ENCODE measurements at places on chromosomes 12 and 14. TPM values are rescaled to one million over a fixed set of nuclear protein-coding genes. Genes with fewer than 3 reads are reported as not detected.
A peak's percentile ranks its signal among the peaks of the same experiment; 100 is the strongest.

The GPR84 gene
- total RNA-seq: 2.5 TPM

- no peak for DNase-seq
These were observed 261.1 kb downstream of the AKAP6 start for GRCh38 chr14:32590157-32590556.

DNA sequence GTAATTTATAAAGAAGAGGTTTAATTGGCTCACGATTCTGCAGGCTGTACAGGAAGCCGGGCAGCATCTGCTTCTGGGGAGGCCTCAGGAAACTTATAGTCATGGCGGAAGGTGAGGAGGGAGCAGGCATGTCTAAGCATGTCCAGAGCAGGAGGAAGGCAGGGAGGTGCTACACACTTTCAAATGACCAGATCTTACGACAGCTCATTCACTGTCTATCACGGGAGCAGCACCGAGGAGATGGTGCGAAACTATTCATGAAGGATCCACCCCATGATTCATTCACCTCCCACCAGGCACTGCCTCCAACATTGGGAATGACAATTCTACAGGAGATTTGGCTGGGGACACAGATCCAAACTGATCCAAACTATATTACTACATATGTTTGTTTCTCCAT is 10.0 kb downstream of the SFSWAP start:
- DNase-seq: no peak

GRCh38 chr12:30976206-30976605 is 49.7 kb downstream of the TSPAN11 start:
- DNase-seq: no peak

DNA sequence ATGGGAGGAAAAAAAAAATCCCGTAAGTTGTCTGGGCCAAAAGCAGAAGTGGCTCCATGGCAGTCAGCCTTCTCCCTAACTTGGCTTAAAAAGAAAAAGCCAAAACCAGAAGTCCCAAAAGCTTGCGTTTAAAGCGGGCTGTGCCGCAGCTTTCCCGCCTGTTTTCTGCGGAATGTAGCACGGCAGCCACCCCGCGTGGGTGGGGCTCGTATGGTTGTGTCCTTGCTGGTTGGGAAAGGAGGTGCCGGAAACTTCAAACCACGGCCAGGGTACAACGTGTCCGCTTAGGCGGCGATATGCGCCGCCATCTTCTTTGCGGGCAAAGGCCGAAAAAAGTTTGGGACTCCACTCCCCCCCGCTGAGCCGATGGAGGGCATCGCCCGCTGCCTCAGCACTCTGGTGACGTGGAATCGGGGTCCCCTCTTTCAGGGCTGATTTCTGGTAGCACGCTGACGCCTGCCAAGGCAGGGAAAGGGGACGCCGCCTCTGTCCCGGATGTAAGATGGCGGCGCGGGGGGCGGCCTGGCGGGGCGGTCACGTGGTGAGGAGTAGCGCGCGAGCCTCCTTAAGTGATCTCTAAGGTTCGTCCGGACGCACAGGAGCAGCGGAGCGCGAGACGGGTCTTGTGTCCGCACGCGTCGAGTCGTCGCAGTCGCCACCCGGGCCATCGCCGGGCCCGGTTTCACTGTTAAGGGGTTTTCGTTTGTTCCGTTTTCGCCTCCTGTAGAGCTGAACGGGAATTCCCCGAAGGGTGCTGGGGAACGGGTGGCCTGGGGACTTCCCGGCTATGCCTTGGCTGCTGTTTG is 135.8 kb downstream of the MON2 start:
- DNase-seq: peak; percentile 97

- DNase-seq: no peak
These were observed 55.2 kb downstream of the GALNT4 start for GRCh38 chr12:89469361-89469760.

- no peak for DNase-seq
These were observed 2.5 kb upstream of the DDX23 start for GRCh38 chr12:48854488-48854887.

The HIGD1C gene
- total RNA-seq: not detected

The EPYC gene
- not detected for total RNA-seq

DNA sequence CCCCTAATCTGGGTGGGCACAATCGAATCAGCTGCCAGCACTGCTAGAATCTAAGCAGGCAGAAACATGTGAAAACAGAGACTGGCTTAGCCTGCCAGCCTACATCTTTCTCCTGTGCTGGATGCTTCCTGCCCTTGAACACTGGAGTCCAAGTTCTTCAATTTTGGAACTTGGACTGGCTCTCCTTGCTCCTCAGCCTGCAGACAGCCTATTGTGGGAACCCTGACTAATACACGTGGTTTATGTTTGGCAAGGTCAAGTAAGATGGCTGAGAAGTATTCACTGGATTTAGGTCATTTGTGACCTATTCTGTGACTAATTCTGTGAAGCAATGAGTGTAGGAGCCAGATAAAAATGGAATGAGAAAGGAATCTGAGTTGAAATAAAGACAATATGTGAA is 11.0 kb downstream of the GPR135 start:
- DNase-seq: no peak

The NELL2 gene
- total RNA-seq: 1.3 TPM

The MMP17 gene
- 5.8 TPM for total RNA-seq

- DNase-seq: no peak
These were observed 824 bp downstream of the TBK1 start for GRCh38 chr12:64452559-64453329.

The KERA gene
- total RNA-seq: not detected

All from posterior vena cava (tissue), 2 donors.